ENCODE measurements at places on chromosomes 16 and 17.

DNA sequence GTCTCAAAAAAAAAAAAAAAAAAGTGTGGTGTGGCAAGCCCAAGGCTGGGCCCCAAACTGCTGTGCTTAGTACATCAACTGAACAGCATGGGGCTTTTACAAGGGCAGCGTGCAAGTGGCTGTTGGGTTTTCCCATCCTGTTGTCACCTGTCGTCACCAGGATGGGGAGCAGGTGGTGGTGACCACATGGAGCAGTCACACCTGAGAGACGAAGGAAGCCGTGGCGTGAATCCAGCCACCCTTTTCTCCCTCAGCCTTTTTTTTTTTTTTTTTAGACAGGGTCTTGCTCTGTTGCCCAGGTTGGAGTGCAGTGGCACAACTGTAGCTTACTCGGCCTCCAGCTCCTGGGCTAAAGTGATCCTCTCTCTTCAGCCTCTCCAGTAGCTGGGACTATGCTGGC lies 4.1 kb upstream of the MRPL58 start:
- no peak overlapping the region for H3K27ac ChIP-seq
- DNase-seq, result no peak
- no peak overlapping the region for H3K4me3 ChIP-seq
- no peaks in the 10 kb centered on the region for H3K27me3 ChIP-seq
- peaks cover 7% of the 10 kb centered on the region for H3K4me1 ChIP-seq
- H3K36me3 ChIP-seq, result peaks cover 8% of the 10 kb centered on the region

- H3K36me3 ChIP-seq, result peaks cover 2% of the 10 kb centered on the region
- H3K27ac ChIP-seq, result no peak overlapping the region
- H3K4me1 ChIP-seq, result no peaks in the 10 kb centered on the region
Observed at GRCh38 chr17:79093270-79093669, 18.6 kb downstream of the ENGASE start.

- H3K27me3 ChIP-seq, result no peaks in the 10 kb centered on the region
- H3K4me3 ChIP-seq, result no peak overlapping the region
- H3K4me1 ChIP-seq, result peaks cover 5% of the 10 kb centered on the region
- no peak overlapping the region for H3K27ac ChIP-seq
Observed at GRCh38 chr17:45441526-45442310, 9.0 kb upstream of the ARHGAP27 start.

DNA sequence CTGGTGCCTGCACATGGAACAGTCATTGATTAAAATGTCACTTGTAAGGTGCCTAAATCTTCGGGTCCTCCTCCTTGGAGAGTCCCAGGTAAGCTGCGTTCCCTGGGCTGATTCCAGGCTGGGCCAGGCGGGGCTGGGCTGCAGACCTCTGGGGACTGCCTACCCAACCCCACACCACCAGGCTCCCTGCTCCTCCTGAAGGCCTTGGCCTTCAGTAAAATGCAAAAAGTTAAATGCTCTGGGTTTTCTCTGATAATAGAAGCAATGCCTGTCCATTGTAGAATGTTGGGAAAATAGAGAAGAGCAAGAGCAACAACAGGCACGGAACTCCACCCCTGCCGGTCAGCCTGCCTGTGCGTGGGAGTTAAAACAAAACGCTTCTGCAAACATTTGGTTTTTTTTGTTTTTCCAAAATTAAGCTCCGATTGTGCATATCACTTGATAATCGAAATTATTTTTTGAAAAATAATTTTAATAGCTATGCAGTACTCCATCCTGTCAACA lies 363.9 kb downstream of the SEC14L1 start:
- H3K27ac ChIP-seq, result no peak overlapping the region
- H3K36me3 ChIP-seq, result peaks cover 20% of the 10 kb centered on the region
- H3K4me3 ChIP-seq, result no peak overlapping the region
- no peaks in the 10 kb centered on the region for H3K27me3 ChIP-seq
- no peak for DNase-seq
- no peaks in the 10 kb centered on the region for H3K4me1 ChIP-seq

DNA sequence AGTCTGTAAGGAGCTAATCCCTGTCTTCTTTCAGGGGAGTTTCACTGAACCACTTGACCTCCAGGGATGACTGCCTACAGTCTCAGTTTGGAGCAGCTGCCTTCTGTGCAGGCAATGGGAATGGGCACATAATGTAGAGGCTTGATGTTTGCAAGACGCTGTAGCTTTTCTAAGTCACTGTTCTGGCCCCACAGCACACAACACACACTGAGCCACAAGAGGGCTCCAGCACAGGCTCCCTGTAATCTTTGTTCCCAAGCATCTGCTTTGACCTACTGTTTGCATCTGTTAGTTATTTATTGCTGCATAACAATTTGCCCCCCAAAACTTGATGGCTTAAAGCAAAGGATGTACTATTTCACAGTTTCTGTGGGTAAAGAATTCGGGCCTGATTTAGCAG lies 419.0 kb upstream of the ASIC2 start:
- no peak overlapping the region for H3K27ac ChIP-seq
- no peaks in the 10 kb centered on the region for H3K4me1 ChIP-seq
- H3K27me3 ChIP-seq, result no peaks in the 10 kb centered on the region
- no peak for DNase-seq
- no peak overlapping the region for H3K4me3 ChIP-seq
- H3K36me3 ChIP-seq, result no peaks in the 10 kb centered on the region

- H3K4me1 ChIP-seq, result no peaks in the 10 kb centered on the region
- no peak overlapping the region for H3K4me3 ChIP-seq
- H3K27me3 ChIP-seq, result no peaks in the 10 kb centered on the region
- no peaks in the 10 kb centered on the region for H3K36me3 ChIP-seq
- no peak overlapping the region for H3K27ac ChIP-seq
Observed at GRCh38 chr17:71024172-71024571, 854.8 kb downstream of the KCNJ2 start.
